Stimulated activated CD4-positive, alpha-beta T cell treated with anti-CD3 and anti-CD28 coated beads, Interleukin-15, amount 100 ng/mL, for 24 hours (primary cell): ENCODE measurements at places on chromosomes 13 and 19.

- no peak for DNase-seq
These were observed at the start of gene LRRC4B for GRCh38 chr19:50567882-50568727. Gene LRRC4B (minus strand): TSS chr19:50568435. CDS start chr19:50548838, 19,597 bp downstream.

DNA sequence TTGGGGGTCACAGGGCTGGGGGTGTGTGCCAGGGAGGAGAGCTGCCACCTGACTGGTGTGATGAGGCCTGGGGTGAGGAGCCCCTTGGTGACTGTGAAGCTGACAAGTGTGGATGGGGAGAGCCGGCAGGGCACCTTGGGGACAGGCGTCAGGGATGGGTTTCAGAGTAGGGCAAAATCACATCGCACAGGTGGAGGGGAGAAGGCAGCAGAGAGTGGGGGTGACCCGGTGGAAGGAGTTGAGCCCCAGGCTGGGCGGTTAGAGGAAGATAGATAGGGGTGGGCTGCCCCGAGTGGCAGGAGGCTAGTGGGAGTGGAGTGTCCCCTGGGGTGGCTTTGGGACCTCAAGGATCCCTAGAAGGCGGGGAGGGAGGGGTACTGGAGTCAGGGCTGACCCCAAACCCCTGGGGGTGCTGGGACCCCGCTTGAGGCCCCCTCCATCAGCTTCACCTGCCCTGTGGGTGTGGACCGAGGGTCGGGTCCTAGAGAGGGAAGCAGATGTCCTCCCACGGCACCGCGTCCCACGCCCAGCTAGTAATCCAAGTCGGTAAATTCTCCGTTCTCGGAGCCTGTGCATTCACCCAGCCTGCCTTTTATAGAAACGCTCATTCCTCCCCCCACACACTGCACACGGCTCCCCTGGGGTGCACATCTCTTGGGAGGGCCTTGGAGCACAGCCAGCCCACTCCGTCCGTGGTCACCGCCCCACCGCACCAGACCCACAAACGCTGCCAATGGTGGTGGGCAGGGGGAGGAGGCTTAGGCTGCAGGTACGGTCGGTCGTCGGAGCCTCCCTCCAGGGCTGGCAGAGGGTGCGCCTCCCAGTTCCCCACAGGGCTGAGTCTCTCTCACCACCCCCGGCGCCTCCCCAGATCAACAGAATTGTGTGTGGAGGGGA lies 2.4 kb downstream of the CTXN1 start:
- DNase-seq: no peak

DNA sequence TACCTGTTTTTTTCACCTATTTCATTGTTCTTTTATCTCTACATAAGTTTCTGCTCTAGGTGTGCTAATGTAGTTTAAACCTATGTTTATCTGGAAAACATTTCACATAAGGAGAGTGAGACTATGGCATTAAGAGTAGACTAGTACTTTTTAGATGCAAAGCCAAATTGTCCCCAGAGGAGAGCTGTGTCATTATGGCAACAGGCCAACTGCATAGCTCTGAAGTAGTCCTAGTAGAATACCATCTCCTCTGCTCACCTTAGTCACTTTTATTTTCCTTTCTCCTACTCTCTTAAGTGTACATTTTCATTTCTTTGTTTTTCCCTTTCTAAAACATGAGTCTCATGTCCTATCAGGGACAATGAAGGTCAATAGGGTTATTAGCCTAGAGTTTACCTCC lies 123.1 kb downstream of the ITGBL1 start:
- DNase-seq: no peak

DNA sequence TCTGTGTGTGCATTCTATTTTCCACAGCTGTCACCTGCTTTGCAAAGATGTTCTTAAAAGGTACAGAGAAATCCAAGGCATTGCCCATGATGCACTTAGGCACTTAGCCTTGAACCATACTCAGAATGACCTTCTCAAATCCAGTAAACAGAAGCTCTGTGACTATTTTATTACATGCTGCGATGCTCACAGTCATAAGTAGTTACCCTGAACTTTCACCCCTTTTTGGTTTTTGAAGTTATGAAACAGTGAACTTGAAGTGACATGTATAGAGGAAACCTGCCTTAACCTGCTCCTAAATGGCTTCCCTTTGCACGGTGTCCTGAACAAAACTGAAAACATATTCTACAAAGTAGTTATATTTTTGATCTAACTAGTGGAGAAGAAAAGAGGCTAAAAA lies 100.4 kb downstream of the SLC10A2 start:
- no peak for DNase-seq

- DNase-seq: no peak
These were observed 24.7 kb upstream of the ZC3H13 start for GRCh38 chr13:46077265-46077664.

- no peak for DNase-seq
These were observed 2.2 kb downstream of the CD37 start for GRCh38 chr19:49337267-49338022.

- no peak for DNase-seq
These were observed 76.2 kb downstream of the GGACT start for GRCh38 chr13:100512422-100512821.

GRCh38 chr19:30605333-30605732 lies 233.1 kb downstream of the ZNF536 start:
- no peak for DNase-seq

DNA sequence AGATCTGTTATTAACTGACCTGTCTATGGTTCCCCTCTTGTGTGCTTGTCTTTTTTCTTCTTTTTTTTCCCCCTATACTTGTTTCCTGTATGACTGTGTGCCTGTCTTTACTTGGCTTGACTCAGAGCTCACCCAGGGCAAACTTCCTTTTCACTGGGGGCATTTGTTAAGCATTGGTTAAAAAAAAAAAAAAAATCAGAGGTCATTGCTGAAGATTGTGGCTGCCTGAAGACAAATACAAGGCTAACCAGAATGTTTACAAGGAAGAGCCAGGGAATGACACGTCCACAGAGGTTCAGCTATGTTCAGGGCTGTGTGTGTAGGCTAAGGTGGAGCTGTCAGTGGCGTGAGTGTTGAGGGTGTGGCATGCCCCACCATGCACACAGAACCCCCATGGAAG lies 47.1 kb downstream of the LNX2 start:
- no peak for DNase-seq

GRCh38 chr13:64688893-64689677 lies 2541.1 kb downstream of the PCDH9 start:
- DNase-seq: no peak

- no peak for DNase-seq
These were observed 14.7 kb downstream of the NHLRC3 start for GRCh38 chr13:39052944-39053343.

GRCh38 chr19:50729894-50730293 lies 6.7 kb downstream of the CLEC11A start:
- DNase-seq: no peak
